NCI-H510A treated with DMSO at 0.1 percent for 48 hours (cell line): ENCODE measurements at places on chromosomes 13 and 19.

GRCh38 chr13:38875186-38875875 is 115.3 kb downstream of the STOML3 start:
- DNase-seq = no peak

- no peak for DNase-seq
These were observed 22.9 kb downstream of the TEX29 start for GRCh38 chr13:111343186-111343805.

DNA sequence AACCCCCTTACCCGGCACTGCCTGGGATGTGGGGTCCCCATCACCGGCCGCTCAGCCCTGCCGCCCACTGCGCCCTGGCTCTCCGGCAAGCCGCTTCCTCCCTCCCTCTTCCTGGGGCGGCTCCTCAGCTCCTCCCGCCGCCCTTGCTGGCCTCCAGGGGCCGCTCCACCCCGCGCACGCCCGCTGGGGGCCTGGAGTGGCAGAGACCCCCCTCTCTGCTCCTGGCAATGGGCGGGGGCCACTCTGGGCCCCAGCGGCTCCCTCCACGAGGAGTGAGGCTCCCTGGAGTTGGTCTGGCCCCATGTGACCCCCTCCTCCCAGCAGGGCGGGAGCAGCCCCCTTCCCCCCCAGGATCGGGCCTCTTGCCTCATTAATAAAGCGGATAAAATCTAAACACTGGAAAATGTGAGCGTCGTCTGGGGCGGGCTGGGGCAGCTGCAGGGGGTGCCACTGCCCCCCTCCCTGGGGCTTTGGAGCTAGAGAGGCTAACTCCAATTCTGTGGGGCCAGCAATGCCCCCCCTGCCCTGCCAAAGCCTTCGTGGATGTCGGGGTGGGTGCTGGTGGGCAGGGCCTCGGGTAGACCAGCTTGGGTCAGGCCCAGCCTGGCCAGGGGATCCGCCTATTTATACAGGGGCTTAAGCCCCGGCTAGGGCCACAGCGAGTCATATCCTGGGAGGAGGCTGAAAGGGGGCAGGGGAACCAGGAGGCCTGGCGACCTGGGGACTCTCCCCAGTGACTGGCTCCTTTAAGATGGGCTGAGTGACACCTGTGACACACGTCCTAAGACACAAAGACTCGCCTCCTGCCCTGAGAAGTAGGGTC is at the start of gene PTGER1:
PTGER1 (minus strand) TSS at position 104 of the 823 bp plus-strand sequence. CDS start 1,034 bp downstream, outside the sequence.
- no peak for DNase-seq

- no peak for DNase-seq
These were observed 77.1 kb downstream of the CCNA1 start for GRCh38 chr13:36509369-36509768.
